ENCODE measurements at places on chromosomes 4 and X.

GRCh38 chr4:6258741-6259140, 10.9 kb upstream of the WFS1 start:
- no peak for DNase-seq

DNA sequence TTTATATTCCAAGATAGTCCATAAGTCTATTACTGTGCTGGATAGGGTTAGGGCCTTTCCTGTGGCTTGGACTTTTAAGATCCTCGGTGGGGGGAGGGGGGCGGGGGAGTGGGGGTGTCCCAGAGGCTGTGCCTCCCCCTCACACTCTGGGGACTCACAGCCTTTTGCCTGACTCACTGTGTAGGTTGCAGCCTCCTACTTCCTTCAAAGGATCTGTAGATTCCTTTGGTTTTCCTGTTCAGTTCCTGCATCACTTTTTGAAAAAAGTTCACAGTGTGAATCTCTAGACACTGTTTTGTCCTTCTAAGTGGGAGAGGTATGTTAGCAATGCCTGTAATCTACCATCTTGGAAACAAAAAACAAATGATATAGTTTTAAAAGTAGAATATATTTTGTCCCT, 999.9 kb downstream of the GLUD2 start:
- DNase-seq: no peak

- DNase-seq: peak; percentile 8
These were observed 633 bp downstream of the FAM199X start for GRCh38 chrX:104166735-104167436.

DNA sequence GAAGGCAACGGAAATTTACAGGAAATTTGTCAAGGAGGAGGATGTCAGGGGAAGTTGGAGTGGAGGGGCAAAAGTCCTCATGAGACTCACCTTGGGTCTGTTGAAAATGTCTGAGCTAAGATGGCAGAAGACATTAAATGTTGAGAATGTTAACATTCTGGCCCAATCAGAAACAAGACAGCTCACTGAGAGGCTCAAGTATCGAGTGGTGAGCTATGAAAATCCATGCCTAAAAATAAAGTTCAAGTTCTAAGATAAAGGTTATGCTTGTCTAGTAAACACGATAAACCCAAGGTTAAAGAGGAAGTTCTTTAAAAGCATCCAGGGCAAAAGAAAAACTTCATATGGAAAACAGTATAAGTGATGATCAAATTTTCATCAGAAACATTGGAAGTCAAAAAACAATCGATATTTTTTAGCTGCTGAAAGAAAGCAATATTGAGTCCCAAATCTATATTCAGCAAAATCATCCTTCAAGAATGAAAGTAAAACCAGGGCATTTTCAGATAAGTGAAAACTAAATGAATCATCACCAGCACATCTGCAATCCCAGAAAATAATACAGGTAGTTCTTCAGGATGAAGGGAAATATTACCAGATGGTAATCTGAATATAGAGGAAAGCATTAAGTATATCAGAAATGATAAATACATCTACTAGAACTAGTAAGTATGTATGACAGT, 462.4 kb downstream of the TLL1 start:
- no peak for DNase-seq

GRCh38 chrX:151536571-151536970, 26.9 kb upstream of the PASD1 start:
- no peak for DNase-seq

All from eye (tissue), 1 donor.